HS-27A (cell line): ENCODE measurements at places on chromosomes 7 and 10.

- DNase-seq: no peak
Measured at GRCh38 chr10:75265856-75266255, 30.1 kb upstream of the COMTD1 start.

DNA sequence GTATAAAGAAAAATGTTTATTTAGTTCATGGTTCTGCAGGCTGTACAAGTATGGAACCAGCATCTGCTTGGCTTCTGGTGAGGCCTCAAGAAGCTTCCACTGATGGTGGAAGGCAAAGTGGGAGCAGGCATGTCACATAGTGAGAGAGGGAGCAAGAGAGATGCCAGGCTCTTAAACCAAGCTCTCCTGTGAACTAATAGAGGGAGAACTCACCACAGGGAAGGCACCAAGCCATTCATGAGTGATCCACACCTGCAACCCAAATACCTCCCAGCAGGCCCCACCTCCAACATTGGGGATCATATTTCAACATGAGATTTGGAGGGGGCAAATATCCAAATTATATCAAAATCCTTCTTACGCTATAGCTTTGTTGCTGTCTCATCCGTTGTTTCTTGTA is 113.1 kb downstream of the CPED1 start:
- DNase-seq: no peak

DNA sequence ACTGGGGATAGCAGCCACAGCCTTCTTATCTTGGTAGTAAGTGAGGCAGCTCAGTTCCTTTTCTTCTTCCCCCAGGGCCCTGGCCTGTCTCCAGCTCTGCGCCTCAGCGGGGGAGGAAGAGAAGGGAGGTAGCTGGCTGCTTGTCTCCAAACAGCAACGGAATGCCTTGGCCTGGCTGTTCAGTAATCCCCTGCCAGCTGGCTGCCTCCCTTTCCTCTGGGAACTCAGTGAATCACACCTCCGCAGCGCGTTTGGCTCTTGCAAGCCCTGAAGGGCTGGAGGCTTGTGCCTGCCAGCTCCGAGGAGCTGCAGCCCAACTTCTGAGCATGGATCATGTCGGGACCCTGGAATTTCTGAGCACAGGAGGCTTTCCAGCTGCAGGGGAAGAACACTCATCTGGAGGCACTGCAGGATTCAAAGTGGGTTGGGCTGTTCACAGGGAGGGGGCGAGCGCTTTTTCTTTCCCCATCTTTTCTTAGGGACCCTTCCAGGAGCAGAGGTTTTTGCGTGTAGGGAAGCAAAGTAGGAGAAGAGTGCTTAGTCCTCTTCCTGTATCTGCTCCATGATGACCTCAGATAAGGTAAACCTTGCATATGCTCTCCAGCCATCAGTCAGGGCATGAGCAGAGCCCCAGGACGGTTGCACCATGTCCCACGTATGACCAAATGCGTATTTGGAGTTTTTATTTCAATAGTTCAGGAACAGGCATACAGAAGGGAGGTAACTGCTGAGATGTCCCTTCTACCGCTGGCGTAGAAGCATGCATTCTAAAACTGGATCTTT is 253.2 kb upstream of the INHBA start:
- DNase-seq: peak; percentile 64

DNA sequence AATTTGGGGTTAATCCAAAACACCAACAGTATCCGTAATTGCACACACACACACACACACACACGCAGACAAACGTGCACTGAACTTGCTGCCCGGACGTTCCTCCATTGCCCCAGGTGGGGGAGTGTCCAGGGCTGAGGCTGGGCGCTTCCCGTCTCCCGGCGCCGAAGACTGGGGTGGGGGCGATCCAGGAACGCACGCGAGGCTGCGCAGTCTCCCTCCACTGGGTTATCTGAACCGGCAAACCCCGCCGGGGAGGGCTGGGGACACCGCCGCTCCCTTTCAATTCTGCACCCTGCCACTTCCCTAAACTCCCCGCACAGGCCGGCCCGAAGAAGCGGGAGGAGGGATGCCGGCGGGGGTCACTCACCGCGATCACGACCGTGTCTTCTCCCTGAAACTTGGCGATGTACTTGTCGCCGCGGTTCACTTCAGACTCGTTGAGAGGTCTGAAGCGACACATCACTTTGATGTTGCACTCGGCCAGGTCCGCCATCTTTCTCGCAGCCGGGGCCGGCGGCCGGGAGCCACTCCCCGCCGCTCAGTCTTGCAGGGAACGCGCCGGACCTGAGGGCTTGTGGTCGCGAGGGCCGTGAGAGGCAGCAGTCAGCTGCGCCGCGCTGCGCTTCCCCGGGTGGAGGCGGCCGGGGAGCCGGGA is 618 bp downstream of the KIF5B start:
- DNase-seq: no peak

GRCh38 chr7:3259711-3260400 is 41.2 kb upstream of the SDK1 start:
- no peak for DNase-seq

DNA sequence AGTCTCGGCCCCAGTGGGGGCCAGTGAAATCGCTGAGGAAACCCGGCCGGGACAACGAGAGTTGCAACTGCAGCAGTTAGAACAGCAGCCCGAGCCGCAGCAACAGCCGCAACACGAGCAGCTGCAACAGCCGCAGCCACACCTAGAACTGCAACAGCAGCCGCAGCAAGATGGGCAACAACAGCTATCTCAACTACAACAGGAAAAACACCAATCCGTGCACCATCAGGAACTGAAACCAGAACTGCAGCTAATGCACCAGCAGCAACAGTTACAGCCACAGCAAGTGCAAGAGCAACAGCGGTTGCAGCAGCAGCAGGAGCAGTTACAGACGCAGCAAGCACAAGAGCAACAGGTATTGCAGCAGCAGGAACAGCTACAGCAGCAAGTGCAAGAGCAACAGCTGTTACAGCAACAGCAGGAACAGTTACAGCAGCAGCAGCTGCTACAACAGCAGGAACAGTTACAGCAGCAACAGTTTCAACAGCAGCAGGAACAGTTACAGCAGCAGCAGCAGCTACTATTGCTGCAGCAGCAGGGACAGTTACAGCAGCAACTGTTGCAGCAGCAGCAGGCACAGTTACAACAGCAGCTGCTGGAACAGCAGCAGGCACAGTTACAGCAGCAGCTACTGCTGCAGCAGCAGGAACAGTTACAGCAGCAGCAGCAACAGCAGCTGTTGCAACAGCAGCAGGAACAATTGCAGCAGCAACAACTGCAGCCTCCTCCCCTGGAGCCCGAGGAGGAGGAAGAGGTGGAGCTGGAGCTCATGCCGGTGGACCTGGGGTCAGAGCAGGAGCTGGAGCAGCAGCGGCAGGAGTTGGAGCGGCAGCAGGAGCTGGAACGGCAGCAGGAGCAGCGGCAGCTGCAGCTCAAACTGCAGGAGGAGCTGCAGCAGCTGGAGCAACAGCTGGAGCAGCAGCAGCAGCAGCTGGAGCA is 6.1 kb downstream of the ZNF853 start:
- DNase-seq: no peak

GRCh38 chr7:50957431-50957830 is 174.7 kb upstream of the GRB10 start:
- no peak for DNase-seq

GRCh38 chr7:136405931-136406777 is 429.0 kb upstream of the MTPN start:
- peak; percentile 12 for DNase-seq

- DNase-seq: no peak
Measured at GRCh38 chr10:33818343-33818742, 483.9 kb upstream of the NRP1 start.
